Activated T-cell treated with anti-CD3 and anti-CD28 coated beads for 48 hours (primary cell): ENCODE measurements at places on chromosomes 16 and 17.
A peak's percentile ranks its signal among the peaks of the same experiment; 100 is the strongest.

- no peak for DNase-seq
Measured at GRCh38 chr16:64830653-64831052, 291.2 kb downstream of the CDH11 start.

DNA sequence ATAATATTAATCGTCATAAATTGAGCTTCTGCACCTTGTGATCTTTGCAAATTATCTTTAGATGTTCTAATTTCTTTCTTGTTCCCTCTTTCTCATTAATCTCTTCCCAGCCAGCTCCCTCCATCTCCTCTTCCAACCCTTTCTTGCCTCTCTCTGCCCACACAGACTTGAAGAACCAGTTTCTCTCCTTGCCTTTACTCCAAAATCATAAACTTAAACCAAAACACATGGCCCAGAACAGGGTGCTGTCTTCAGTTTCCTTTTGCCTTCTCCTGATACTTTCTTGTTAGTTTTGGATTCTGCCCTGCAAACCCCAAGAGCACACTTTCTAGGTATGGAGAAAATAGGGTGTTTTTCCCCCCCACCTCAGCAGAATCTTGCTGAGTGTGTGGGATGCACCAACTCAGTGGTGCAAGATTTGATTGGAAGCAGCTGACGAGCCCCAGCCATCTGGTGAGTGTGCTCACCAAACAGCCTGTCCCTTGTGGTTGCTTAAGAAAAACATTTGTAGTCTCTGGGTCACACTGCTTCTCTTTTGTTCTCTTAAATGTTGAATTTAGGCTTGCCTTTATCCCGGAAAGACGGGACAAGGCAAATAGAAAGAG lies 175.8 kb upstream of the MAF start:
- DNase-seq, result no peak

DNA sequence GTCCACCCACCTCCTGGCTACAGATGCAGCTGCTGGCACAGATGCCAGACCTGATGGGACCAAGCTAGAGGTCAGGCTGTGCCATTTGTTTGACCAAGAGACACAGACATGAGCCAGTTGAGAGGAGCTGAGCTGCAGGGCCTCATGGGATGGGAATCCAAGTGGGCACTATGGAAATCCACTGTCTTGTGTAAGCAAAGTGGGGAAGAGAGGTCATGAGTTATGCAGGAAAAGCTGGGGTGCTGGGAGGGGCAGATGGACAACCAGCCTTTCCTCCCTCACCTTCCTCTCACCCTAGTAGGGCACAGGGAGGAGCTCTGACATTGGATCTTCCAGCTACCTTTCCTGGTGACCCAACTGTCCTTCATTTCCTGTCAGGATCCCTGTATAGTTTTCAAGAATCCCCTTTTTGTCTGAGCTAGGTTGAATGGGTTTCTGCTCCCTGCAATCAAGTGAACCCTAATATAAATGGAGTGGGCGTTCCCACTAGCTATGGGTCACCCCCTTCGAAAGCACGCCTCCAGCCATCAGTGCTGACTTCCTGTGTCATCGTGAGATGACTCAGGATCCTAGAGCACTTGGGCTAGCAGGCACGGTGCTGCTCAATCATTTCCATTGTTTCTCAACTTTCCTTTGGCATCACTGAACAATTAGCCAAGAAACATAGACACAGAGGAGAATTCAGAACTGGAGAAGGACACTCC lies 13.6 kb downstream of the ATPAF2 start:
- peak; percentile 17 for DNase-seq

DNA sequence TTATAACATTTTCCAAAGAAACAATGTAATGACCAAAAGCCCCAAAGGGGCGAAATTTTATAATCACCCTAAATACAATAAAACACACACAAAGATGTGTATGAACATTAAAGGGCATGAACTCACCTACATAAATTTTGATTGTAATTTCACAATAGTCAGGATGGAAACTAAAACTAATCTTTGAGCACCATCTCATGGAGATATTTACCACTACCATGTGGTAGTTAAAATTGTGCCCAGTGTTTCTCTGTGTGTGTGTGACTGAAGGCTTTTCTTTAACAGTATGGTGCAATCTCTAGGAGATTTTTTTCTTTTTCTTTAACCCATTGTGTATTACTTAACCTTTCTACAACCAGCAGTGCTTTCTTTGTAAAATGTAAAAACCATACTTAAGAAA lies 19.7 kb upstream of the MEIOC start:
- DNase-seq, result no peak

- DNase-seq, result peak; percentile 66
Measured at GRCh38 chr16:79628501-79628975, 28.0 kb upstream of the MAF start.

GRCh38 chr16:78936060-78936459 lies 664.5 kb downstream of the MAF start:
- no peak for DNase-seq

DNA sequence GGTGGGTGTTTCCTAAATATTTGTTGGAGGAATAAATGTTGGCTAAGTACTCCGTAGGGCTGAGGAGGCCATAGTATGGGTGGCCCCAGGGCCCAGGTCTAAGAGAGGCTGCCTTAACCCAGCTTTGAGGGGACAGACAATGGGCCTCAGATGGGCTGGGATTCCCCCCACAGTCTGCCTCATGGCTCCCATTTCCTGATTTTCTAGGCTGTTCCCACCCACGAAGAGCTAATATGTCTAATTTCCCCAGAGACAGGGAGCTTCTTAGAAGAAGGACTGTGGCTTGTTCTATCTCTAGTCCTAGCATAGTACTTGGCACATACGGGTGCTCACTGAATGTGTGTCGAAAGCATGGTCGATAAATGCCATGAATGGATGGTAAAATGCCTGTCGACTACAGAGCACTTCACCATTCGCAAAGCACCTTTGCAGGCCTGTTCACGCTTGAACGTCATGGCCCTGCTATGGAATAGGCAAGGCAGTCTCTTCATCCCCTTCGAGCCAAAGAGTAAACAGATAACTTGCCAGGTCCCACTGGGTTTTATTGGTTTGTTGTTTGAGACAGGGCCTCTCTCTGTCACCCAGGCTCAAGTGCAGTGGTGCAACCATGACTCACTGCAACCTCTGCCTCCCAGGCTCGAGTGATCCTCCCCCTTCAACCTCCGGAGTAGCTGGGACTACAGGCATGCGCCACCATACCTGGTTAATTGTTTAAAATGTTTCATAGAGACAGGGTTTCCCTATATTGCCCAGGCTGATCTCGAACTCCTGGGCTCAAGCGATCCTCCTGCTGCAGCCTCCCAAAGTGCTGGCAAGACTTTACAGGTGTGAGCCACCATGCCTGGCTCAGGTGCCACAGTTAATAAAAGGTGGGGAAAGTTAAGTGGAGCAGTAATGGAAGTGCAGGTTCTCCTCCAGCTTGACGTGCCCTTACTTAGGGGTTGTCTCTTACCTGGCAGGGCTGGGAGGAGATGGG lies 9.7 kb downstream of the CHAD start:
- DNase-seq, result no peak

GRCh38 chr16:16003719-16004313 lies 54.4 kb downstream of the ABCC1 start:
- no peak for DNase-seq

DNA sequence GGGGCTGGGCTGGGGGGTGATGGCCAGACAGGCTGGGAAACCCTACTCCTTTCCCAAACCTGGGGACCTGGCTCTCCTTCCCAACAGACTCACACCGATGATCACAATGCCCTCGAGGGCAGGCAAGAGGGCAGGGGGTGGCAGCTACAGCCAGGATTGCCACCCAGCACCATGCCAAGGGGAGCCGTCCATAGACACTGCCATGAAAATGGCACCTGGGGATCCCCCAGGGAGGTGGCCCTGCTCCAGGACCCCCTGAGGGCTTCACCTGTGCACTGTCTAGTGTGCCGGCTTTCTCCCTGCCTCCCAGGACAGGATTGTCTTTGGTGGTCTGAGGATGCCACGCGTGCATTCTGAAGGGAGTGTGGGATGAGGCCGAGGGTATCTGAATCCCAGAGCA lies 24.6 kb downstream of the RPH3AL start:
- no peak for DNase-seq

GRCh38 chr16:13077816-13078215 lies 176.4 kb downstream of the SHISA9 start:
- no peak for DNase-seq

- DNase-seq, result no peak
Measured at GRCh38 chr17:850851-851763, 69.0 kb downstream of the MRM3 start.

- no peak for DNase-seq
Measured at GRCh38 chr16:80122115-80122514, 418.7 kb upstream of the DYNLRB2 start.

DNA sequence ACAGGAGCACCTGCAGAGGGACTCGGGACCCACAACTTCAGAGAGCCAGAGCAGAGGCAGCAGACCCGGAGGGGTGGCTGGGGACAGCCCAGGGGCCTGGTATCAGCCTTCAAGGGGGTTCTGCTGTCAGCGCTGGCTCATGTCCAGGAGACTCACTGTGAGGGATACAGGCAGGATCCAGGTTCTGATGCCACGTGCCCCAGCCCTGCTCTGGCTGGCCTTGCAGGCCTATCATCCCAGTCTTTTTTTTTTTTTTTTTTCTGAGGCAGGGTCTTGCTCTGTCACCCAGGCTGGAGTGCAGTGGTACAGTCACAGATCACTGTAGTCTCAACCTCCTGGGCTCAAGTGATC lies 9.0 kb upstream of the MTSS2 start:
- DNase-seq, result no peak
